ENCODE measurements at places on chromosomes 16 and 17.
A peak's percentile ranks its signal among the peaks of the same experiment; 100 is the strongest.

- DNase-seq, result peak; percentile 38
Observed at GRCh38 chr16:80569440-80570105, 28.8 kb downstream of the DYNLRB2 start.

DNA sequence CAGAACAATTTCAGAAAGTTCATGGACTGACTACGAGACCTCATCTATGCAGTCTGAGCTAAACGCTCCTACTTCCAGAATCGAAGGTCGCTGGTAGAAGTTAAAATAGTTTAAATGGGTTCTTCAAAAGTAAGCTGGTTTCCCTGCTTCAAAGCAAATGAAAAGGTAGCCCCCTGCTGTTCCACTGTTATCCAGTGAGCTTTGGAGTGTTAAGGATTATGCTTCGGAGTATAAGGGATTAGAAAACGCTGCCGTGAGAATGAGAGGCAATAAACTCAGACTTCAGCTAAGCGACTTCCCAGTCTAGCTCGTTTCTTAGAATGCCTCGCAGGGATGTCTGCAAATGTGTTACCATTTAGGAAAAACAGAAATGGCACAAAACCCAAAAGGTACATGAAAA is 12.4 kb downstream of the MLYCD start:
- no peak for DNase-seq

GRCh38 chr17:51947160-51947735 is 211.3 kb downstream of the CA10 start:
- DNase-seq, result no peak

DNA sequence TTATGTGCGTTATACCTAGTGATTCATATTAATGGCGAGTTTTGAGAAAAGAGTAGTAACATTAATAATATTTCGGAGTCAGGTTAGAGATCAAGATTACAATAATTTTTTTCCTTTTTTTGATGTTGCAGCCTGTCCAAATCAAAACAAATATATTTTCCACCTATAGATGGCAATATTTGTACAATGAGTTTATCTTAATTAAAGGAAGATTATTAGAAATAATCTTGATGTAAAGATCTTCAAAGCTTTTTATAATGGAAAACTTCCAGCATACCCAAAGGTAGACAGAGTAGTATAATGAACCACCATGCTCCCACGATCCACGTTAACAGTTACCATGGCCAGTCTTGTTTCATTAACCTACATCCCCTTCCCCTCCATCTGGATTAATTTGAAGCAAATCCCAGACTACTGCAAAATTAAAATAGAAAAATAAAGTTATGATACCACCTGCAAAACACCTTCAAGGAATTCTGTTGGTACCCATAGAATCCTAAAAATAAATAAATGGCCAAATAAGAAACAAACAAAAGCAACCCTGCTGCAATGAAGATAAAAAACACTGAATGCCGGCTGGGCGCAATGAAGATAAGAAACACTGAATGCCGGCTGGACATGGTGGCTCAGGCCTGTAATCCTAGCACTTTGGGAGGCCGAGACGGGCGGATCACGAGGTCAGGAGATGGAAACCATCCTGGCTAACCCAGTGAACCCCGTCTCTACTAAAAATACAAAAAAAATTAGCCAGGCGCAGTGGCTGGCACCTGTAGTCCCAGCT is 46.5 kb upstream of the GINS3 start:
- DNase-seq, result no peak

GRCh38 chr17:82424001-82424862 is 5.8 kb upstream of the OGFOD3 start:
- DNase-seq, result peak; percentile 61

DNA sequence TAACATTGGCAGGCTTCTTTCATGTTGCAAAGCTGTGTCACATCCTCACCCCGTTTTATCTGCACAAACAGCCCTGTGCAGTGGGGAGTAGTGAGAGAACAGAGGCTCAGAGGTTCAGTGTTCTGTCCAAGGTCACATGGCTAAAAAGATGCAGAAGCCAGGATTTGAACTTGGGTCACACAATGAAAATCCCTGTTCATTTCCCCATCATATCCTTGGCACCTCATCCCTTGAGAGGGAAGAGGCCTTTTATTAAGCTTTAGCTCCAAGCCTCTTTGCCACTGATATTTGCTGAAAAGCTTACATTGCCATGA is 106.6 kb downstream of the AMFR start:
- no peak for DNase-seq

GRCh38 chr16:1285669-1286512 is 23.5 kb upstream of the UBE2I start:
- DNase-seq, result no peak

DNA sequence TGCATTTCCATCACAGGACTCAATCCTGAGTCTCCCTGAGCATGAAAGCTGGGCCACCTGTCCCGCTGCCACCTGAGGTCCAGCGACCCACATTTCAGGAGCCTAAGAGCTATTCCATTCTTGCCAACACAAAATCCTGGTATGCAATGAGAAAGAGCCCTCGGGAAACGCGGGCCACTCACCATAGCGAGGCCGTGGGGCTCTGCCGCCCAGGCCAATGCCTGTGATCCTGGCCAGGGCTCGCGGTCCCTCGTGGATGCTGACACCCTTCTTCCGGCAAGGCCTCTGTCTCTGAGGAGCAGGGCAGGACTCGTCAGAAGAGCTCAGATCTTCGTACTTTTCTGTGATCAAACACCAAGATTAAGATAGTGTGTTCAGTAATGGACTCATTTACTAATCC is 11.6 kb downstream of the NUDT16L1 start:
- DNase-seq, result no peak

- no peak for DNase-seq
Observed at GRCh38 chr17:51674579-51675255, 414.4 kb downstream of the UTP18 start.

- DNase-seq, result no peak
Observed at GRCh38 chr16:17295948-17296347, 174.8 kb downstream of the XYLT1 start.

DNA sequence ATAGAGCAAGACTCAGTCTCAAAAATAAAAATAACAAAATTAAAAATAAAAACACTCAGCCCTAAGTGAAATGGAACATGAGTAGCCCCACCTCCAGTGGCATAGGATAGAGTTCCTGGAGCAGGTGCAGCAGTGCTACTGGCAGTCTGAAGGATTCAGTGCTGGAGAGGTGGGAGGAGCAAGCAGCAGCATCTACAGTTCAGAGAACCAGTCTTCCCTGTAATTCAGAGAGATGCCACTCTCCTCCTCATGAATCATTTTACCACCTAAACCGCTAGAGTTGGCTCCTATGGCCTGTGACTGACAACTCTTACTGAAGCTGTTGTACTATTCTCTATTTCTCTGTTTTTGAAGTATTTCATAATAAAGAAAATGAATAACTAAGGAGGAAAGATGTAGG is 56.0 kb upstream of the SMURF2 start:
- DNase-seq, result no peak

DNA sequence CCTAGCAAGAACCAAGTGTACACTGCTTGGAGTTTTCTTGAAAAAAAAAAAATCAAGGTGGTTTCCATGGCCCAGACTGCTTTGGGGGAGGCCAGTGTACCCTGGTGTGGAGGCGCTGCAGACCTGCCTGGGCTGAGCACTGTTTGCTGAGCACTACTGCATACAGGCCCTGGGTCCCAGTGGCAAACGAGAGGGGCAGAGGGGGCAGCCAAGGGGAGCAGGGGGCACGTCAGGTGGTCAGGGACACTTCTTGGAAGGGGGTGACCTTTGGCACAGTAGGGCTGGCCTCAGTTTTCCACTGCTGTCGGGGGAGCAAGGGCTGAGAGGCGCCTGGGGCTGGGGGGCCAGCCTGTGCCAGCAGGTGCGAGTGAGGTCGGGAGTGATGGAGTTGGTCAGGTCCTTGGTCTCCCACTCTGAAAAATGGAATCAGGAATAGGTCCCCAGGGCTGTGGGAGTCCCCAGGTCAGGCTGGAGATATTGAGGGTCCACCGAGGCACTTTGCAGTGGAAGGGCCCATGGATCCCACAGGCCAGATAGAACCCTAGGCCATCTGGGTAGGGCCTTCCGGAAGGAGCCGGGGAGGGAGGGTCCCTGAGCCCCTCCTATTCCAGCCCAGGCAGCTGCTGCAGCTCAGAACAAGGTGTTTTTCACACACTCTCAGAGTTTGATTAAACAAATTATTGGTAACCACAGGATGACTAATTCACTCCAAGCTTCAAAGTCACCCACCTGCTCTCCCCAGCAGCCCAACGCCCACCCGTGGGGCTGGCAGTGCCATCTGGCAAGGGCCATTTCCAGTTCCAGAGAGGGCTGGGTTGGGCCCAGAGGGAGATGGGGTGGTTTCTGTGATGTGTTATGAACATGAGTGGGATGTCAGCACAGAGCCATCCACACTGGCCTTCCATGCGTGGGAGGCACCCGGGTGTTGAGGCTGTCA is 3.5 kb downstream of the ZFPM1 start:
- DNase-seq, result peak; percentile 67

DNA sequence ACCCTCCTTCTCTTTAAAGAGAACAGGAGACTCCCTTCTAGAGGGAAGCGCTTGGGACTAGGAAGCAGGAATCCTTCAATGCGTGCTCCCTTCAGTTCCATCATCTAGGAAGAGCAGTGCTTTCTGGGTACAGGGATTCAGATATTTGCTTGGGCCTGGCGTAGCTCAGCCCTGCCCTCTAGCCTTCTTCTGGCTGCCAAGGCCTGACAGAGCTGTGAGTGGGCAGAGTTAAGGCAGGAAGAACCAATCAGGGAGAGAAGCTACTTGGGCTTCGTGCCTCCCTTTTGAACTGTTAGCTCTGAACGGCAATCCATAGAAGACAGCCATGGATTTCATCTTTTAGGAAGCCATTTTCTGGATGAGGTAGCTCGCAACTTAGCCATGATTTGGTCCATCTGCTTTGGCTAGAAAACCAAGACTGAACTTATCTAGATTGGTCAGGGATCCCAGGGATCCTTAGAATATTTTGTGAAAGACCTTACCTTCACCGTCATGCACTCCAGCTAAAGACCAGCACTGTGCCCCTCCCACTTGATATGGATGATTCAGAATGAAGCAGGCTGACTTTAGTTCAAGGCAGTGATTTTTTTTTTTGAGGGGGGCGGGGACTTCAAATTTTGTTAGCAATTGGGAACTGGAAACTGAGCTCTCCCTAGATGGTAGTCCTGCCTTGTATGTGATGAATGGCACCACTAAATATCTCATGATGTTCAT is 2.5 kb upstream of the CORO6 start:
- no peak for DNase-seq

- no peak for DNase-seq
Observed at GRCh38 chr16:85321509-85322271, 209.4 kb upstream of the CIBAR2 start.

GRCh38 chr17:42171831-42172230 is 9.1 kb downstream of the KCNH4 start:
- DNase-seq, result no peak

- DNase-seq, result no peak
Observed at GRCh38 chr17:5950878-5951277, 119.3 kb upstream of the WSCD1 start.

- DNase-seq, result no peak
Observed at GRCh38 chr16:89410794-89411309, 79.5 kb downstream of the ANKRD11 start.

- peak; percentile 8 for DNase-seq
Observed at GRCh38 chr17:78999947-79000395, 9.6 kb downstream of the CANT1 start.

DNA sequence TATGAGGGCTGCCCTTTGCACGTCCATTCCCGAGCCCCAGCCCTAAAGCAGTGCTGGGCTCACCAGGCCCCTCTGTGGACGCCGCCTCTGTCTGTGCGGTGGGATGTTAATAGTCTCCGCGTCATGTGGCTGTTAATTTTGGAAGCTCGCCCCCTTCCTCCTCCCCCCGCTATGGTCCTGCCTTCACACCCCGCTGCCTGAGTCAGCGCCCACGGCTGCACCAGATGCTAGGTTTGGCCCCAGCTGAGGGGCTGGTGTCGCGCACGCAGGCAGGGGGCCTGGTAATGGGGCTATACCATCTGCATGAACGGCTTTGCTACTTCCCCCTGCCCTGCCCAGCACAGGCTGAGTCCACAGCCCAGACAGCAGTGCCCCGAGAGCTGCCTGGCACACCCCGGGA is 4.1 kb upstream of the SSTR5 start:
- no peak for DNase-seq

DNA sequence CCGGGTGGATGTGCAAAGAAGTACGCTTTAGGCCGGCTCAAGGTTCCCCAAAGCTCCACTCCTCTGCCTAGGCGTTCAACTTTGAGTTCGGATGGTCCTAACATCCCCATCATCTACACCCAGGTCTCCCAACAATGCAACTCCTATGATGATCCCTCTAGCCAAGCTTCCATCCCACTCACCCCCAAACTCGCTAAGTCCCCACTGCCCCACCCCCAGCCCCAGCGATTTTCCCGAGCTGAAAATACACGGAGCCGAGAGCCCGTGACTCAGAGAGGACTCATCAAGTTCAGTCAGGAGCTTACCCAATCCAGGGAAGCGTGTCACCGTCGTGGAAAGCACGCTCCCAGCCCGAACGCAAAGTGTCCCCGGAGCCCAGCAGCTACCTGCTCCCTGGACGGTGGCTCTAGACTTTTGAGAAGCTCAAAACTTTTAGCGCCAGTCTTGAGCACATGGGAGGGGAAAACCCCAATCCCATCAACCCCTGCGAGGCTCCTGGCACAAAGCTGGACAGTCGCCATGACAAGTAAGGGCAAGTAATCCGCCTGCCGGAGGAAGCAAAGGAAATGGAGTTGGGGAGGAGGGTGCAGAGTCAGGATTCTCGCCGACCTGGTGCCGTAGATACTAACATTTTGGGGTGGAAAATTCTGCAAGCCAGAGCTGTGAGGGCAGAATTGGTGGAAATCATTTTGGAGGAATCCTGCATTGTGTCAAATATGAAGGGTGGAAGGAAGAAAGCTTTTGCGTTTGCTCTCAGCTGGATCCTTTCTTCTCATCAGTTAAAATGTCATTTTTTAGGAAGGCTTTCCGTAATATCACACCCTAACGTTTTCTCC is at the start of gene TP53:
TSS of gene TP53 (minus strand) at position 419 of the 836 bp plus-strand sequence. CDS start 10,896 bp downstream, outside the sequence.
- peak; percentile 81 for DNase-seq

GRCh38 chr16:13344001-13344400 is 442.6 kb downstream of the SHISA9 start:
- DNase-seq, result no peak

- no peak for DNase-seq
Observed at GRCh38 chr17:71405101-71405500, 715.7 kb upstream of the SOX9 start.

GRCh38 chr16:66845791-66846221 is 1.6 kb downstream of the CA7 start:
- DNase-seq, result no peak

DNA sequence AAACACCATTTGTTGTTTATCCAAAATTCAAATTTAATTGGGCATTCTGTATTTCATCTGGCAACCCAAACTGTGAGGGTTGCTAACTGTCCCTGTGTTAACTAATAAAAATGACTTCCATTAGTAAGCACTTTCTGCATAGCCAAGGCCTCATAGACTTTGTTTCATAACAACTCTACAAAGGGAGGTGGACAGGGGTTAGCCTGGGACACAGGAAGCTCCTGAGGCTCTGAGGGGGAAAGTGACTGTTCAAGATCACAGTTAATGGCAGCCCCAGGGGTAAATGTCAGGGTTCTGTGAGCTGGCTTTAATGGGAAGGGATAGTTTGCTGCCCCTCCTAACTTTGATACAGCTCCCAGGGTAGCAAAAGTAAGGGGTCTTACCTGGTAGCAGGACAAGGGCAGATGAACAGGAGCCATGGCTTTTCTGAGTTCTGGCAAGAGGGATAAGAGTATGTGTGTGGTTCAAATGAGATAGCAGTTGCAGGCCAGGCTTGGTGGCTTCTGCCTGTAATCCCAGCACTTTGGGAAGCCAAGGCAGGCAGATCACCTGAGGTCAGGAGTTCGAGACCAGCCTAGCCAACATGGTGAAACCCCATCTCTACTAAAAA is 2.2 kb downstream of the HEATR9 start:
- no peak for DNase-seq

- DNase-seq, result no peak
Observed at GRCh38 chr17:71032746-71033273, 863.5 kb downstream of the KCNJ2 start.

All from activated T-cell treated with anti-CD3 and anti-CD28 coated beads, Interleukin-2, amount 50 U/mL, for 1 hour (primary cell).